Osteocyte (in vitro differentiated cells): ENCODE measurements at places on chromosomes 13 and 19. TPM values are rescaled to one million over a fixed set of nuclear protein-coding genes. Genes with fewer than 3 reads are reported as not detected.

- DNase-seq: no peak
Measured at GRCh38 chr19:10971107-10971726, 10.4 kb downstream of the SMARCA4 start.

- DNase-seq: no peak
Measured at GRCh38 chr19:3643674-3644313, 17.2 kb upstream of the CACTIN start.

- DNase-seq: no peak
Measured at GRCh38 chr13:106660746-106661625, 93.0 kb upstream of the ARGLU1 start.

DNA sequence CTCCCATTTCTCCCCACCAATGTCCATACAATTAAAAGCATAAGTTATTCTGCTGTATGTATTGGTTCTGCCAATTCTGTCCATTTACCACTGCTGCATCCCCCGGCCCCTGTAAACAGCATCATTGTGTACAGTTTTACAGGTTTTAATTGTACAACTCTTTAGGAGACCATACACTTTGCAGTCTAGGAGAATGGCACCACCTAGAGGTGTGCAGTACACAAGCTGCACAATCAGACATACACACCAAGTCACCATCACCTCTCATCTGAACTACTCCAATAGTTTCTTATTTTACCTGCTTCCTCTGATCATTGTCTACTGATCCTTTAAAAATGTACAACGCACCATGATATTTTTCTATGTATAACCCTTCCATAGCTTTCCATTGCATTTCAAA lies 855.9 kb upstream of the KLHL1 start:
- no peak for DNase-seq

DNA sequence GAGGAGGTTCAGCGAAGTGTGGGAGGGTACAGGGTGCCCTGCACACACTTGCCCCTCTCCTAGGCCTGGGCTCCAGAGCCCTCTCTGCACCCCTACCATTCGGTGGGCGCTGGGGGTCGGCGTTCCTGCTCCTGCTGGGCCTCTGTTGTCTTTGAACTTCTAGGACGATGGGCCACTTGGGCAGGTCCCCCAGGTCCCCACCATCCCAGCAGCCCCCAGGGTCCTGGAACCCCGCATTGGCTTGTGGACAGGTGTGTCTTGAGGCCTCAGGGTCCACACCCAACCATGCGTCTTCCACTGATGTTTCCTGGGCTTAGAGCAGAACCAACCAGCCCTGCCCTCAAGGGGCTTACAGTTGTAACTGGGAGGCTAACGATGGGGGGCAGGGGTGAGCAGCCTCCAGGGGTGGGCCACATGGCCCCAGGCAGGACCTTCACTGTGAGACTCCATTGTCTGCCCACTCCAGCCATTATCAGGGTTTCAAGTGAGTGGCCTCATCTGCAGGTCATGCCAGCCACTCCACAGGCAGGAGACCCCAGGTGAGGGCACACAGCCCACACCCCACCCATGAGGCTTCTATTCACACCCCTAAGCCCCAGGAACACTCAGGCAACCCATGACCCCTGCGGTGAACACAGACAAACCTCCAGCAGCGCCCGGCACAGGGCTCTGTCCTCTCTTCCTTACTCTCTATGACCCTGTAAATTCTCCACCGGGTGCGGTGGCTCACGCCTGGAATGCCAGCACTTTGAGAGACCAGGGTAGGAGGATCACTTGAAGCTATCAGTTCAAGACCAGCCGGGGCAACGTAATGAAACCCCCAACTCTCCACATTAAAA lies 2.0 kb upstream of the KLF16 start:
- no peak for DNase-seq

- no peak for DNase-seq
Measured at GRCh38 chr19:35871611-35872010, 3.2 kb downstream of the APLP1 start.

GRCh38 chr13:96130818-96131340 lies 41.0 kb downstream of the HS6ST3 start:
- DNase-seq: no peak

- DNase-seq: no peak
Measured at GRCh38 chr19:10927730-10928562, 493 bp downstream of the YIPF2 start.

The FCAR gene
- total RNA-seq: not detected in 2 replicates
